ENCODE measurements at places on chromosomes 11 and 22.

DNA sequence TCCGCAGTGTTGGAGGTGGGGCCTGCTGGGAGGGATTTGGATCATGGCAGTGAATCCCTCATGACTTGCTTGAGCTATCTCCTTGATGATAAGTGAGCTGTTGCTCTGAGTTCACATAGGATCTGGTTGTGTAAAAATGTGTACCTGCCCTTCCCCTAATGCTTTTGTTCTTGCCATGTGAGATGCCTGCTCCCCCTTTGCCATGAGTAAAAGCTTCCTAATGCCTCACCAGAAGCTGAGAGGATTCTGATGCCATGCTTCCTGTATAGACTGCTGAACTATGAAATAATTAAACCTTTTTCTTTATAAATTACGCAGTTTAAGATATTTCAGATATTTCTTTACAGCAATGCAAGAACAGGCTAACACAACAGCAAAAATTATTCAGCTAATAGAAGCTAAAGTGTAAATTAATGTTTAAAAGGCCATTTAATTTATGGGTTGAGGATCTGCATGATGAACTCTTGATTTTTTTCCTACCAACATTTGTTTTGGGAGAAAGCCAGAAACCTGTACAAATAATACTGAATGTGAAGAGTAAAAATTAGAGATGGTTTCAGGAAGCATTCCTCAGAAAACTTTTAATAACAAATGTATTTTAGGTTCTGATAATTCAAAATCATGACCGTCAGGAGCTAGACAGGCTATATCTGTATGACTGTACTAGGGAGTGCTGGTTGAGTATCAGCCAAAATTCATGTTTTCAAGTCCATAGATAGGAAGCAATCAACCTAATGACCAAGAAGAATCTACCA lies 177.5 kb upstream of the GRIA4 start:
- no peak for DNase-seq

DNA sequence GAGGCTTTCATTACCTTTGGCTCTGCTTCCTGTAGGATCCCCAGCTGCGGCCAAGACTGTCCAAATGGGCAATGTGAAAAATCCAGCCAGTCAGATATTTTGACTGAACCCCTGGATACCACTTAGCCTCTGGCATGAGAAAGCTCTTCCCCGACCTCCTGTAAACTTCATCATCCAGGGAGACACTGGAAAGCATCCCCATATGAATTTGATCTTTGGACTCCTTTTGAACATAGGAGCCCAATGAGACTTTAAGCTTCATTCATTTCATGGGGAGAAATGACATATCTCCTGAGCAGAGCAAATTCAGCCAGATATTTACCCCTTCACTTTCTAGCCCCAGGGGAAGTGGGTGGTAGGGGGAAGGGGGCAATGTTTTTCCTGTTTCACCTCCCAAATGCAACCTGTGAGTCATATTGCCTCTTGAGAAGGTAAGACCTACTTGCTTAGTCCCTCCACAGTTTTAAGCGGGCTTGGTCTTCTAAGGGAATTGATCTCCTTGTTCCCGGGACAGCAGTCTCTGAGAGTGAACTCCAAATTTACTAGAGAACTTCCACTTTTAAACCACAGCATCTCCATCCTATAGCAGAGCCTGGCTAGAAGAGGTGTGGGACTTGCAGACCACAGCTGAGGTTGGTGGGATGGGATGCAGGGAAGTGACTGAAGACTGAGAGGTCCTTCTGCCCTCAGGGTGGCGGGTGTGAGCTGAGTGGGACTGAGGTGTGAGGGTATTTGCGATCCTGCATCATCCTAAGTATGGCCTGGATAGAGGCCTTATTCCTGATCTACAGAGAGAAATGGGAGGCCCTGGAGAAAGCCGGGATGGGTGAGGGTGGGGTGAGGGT lies 20.3 kb upstream of the POU2AF1 start:
- no peak for DNase-seq

- DNase-seq = no peak
Observed at GRCh38 chr22:35995348-35995747, 33.3 kb downstream of the RBFOX2 start.

- no peak for DNase-seq
Observed at GRCh38 chr22:31496735-31497146, 405 bp downstream of the SFI1 start.

- DNase-seq = no peak
Observed at GRCh38 chr11:102781676-102782075, 1.2 kb upstream of the MMP10 start.

DNA sequence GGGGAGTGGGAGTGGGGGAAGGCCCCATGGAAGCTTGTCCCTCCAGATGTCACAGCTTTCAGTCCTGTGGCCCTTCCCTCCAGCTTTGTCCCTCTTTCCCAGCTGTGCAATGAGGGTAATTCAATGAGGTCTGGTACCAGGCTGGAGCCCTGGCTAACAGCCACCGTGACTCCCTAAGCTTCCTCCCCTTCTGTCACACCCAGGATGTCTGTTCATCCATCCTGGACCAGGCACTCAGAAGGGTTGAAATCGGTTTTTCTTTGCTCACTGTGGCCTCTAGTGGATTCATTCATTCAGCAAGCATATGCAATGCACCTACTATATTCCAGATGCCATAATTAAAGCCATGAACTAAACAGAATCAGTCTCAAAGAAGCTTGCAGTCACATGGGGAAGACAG lies 38.7 kb downstream of the SYT13 start:
- DNase-seq = no peak

- DNase-seq = no peak
Observed at GRCh38 chr11:111561791-111562325, 21.3 kb downstream of the LAYN start.

Measured in substantia nigra (tissue), 51 donors.